Bronchus fibroblast of lung (primary cell): ENCODE measurements at places on chromosomes 13 and 19. TPM values are rescaled to one million over a fixed set of nuclear protein-coding genes. Genes with fewer than 3 reads are reported as not detected.

COL5A3 gene
- total RNA-seq = 0.34 and 0.59 TPM in 2 replicates

ZNF296 gene
- 0.17 and 0.45 TPM in 2 replicates for total RNA-seq

LILRA1 gene
- not detected in 2 replicates for total RNA-seq

HCST gene
- total RNA-seq = not detected in 2 replicates

C19orf85 gene
- total RNA-seq = not detected in 2 replicates

ANKLE1 gene
- total RNA-seq = 1.5 TPM in 2 replicates

KCNJ14 gene
- 0.15 and 0.50 TPM in 2 replicates for total RNA-seq

CD33 gene
- total RNA-seq = not detected in 2 replicates

TGFBR3L gene
- total RNA-seq = 1.0 and 6.9 TPM in 2 replicates

BORA gene
- total RNA-seq = 16.1 and 19.2 TPM in 2 replicates

DKKL1 gene
- 1.3 and 2.2 TPM in 2 replicates for total RNA-seq

USHBP1 gene
- not detected in 2 replicates for total RNA-seq

DNAAF3 gene
- total RNA-seq = 0.15 and 0.34 TPM in 2 replicates

ACP7 gene
- 0.34 and 0.45 TPM in 2 replicates for total RNA-seq

TUBA3C gene
- not detected in 2 replicates for total RNA-seq

SLAIN1 gene
- 0.15 and 0.17 TPM in 2 replicates for total RNA-seq

LRFN3 gene
- total RNA-seq = 3.9 and 6.1 TPM in 2 replicates

LMTK3 gene
- under 0.01 and 0.17 TPM in 2 replicates for total RNA-seq

ZNF471 gene
- 0.50 and 0.89 TPM in 2 replicates for total RNA-seq

CYP4F8 gene
- total RNA-seq = not detected in 2 replicates

SLC10A2 gene
- total RNA-seq = not detected in 2 replicates

PSG3 gene
- not detected in 2 replicates for total RNA-seq

ZNF304 gene
- total RNA-seq = 4.9 TPM in 2 replicates

ATP12A gene
- total RNA-seq = under 0.01 TPM in 1 of 2 replicates, not detected in the other

ANKRD24 gene
- total RNA-seq = 0.15 and 2.0 TPM in 2 replicates

RFPL4AL1 gene
- total RNA-seq = not detected in 2 replicates

PSG2 gene
- not detected in 2 replicates for total RNA-seq

C13orf42 gene
- total RNA-seq = not detected in 2 replicates

ZNF878 gene
- 0.15 and 0.17 TPM in 2 replicates for total RNA-seq

ATP4B gene
- total RNA-seq = not detected in 2 replicates

MUC16 gene
- total RNA-seq = not detected in 2 replicates

LILRB5 gene
- not detected in 2 replicates for total RNA-seq

TRIM13 gene
- 15.5 and 16.6 TPM in 2 replicates for total RNA-seq

FFAR3 gene
- not detected in 2 replicates for total RNA-seq

PODNL1 gene
- 1.7 and 1.9 TPM in 2 replicates for total RNA-seq

IGFL2 gene
- not detected in 2 replicates for total RNA-seq

TPTE2 gene
- total RNA-seq = not detected in 2 replicates

ZNF177 gene
- total RNA-seq = 0.89 and 5.4 TPM in 2 replicates

MIA gene
- not detected in 2 replicates for total RNA-seq

THAP8 gene
- total RNA-seq = 7.6 and 7.7 TPM in 2 replicates

PPP1R13L gene
- 2.7 and 3.3 TPM in 2 replicates for total RNA-seq

CRX gene
- total RNA-seq = not detected in 2 replicates

ZNF626 gene
- 2.8 and 4.0 TPM in 2 replicates for total RNA-seq

AMER2 gene
- total RNA-seq = not detected in 2 replicates

CGB5 gene
- not detected in 2 replicates for total RNA-seq

COX7A1 gene
- 6.6 and 13.5 TPM in 2 replicates for total RNA-seq

CNN1 gene
- total RNA-seq = 9.1 and 9.2 TPM in 2 replicates

ZFR2 gene
- total RNA-seq = not detected in 2 replicates

ZNF610 gene
- total RNA-seq = 1.5 and 1.8 TPM in 2 replicates

WDR62 gene
- total RNA-seq = 12.2 and 12.9 TPM in 2 replicates
